ENCODE measurements at places on chromosomes 6 and 20.

DNA sequence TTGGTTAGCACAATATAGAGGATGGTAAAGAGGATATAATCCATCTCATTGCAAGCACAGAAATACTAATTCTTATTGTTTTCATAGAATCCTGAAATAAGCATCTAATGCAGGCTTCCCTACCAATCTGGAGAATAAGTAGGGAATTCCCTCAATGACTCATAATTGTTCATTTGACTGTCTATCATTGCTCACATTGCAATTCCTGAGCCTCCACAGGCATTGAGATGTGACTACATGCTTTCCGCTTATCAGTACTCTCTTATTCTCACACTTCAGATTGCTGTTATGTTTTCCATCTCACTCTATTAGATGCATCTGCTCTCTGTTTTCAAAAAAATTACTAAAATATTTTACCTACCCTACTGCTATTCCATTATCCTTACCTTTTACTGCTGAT, 216.2 kb upstream of the PRSS16 start:
- DNase-seq: no peak

DNA sequence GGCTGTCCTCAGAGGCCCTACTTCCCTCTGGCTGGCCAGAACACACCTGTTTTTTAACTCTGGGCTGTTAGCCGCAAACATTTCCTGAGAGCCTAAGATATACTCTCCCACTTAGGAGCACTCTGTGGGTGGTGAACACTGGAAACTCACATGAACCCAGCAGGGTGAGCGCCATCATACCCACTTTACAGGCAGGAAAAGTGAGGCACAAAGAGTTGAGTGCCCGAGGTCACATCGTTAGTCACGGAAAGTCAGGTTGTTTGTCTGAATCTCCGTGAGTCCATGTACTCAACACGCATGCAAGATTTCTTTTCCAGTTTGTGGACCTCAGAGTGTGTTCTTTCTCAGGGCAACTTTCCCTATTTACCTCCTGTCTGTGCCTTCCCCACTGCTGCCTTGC, 1.9 kb downstream of the BAK1 start:
- DNase-seq: no peak

DNA sequence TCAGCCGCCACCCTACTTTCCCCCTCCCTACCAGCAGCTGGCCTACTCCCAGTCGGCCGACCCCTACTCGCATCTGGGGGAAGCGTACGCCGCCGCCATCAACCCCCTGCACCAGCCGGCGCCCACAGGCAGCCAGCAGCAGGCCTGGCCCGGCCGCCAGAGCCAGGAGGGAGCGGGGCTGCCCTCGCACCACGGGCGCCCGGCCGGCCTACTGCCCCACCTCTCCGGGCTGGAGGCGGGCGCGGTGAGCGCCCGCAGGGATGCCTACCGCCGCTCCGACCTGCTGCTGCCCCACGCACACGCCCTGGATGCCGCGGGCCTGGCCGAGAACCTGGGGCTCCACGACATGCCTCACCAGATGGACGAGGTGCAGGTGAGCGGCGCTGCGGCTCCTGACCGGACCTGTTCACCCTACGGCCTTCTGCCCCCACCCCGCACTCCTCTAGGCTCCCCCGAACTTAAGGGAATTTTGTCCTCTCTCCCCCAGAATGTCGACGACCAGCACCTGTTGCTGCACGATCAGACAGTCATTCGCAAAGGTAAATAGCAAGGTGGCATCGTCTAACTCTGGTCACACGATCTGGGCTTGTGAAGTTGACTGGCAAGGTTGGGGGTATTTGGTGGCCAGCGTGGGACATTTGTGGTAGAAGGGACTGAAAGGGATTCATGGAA, 2.3 kb downstream of the TFAP2C start:
- no peak for DNase-seq

DNA sequence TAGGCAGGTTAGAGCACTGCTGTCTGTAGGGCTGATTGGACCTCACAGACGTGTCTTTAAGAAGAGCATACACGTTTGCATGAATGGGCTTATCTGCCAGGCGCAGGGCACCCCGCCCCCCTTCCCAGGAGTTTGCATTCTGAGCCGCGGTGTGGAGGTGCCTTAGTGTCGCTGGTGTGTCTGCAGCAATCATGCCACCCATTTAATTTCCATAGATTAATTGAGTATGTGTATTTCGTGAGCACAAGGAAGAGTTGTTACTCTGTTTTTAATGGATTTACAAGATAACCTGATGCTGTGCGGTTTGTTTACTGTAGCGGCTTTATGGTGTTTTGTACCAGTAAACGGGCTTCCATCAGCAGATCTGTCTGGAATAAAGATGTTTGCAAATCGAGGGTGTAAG, 107.7 kb downstream of the ZDHHC14 start:
- DNase-seq: no peak

GRCh38 chr6:162702446-162702845, 25.1 kb downstream of the PRKN start:
- DNase-seq: no peak

GRCh38 chr6:168320634-168321033, 1.1 kb upstream of the DACT2 start:
- no peak for DNase-seq

DNA sequence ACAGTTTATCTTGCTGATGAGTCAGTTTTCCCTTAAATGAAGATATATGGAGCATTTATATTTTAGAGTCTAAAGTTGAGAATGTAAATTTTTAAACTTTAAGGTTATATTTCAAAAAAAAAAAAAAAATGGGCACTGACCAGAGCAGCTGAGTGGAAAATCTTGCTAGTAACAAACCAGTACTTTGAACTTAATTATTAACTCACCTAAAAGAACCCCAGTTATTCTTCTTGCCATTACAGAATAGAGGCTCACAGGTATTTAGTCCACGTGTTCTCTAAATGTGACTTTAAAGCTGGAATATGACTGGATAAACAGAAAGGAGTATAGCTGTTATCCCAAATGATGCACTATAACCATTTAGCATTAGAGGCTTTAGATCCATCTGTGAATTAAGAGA, 178.4 kb downstream of the COL9A1 start:
- no peak for DNase-seq

GRCh38 chr6:34656378-34657036, 40.1 kb downstream of the ILRUN start:
- DNase-seq: no peak

- no peak for DNase-seq
Observed at GRCh38 chr20:2713285-2713684, 20.7 kb downstream of the EBF4 start.

- no peak for DNase-seq
Observed at GRCh38 chr6:42978487-42978838, 518 bp downstream of the PEX6 start.

GRCh38 chr20:64030371-64031134, 5.4 kb upstream of the C20orf204 start:
- no peak for DNase-seq

- DNase-seq: no peak
Observed at GRCh38 chr20:63224412-63225081, 8.6 kb upstream of the YTHDF1 start.

DNA sequence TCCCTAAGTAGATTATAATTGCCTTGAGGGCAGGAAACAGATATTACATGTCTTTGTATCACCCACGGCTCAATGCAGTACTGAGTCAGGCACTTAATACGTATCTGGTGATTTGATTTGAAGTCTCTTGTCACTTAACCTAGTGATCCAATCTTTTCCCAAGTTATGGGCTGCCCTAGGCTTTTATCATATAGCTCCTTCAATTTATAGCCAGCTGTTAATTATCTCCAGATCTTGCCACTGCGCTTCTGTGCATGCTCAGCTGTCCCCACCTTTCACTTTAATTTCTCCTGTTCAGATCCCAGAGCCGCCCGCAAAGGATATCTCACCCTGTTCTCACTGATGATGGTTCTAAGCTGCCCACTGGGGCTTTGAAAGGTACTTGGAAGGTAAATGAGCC, 41.9 kb downstream of the SNHG17 start:
- DNase-seq: no peak

DNA sequence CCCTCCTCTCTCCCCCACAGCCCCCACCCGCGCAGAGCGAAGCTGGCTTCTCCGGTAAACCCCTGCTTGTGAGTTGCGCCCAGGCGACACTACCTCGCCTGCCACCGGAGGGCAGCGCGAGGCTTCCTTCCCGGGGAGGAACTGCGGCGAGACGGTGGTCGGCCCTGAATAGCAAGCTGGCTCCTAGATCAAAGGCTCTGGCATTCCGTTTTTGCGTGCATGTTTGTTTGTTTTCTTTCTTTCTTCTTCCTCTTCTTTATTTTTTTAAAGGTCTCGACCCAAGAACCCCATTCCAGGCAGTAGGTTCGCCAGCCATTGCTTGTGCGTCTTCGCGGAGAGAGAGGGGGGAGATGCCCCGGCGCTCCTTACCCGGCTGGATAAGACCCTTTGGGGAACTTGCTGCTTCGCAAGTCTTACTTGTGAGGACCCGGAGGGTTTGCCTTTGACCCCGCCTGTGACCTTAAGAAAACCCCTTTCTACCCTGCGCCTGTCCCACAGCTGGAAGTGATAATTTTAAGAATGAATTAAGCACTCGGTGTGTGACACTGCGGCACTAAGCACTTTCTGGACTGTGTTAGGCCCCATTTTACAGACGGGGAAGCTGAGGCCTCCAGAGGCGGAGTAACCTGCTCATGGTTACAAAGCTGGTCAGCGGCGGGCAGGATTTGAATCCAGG, 92.7 kb upstream of the SIRPA start:
- no peak for DNase-seq

DNA sequence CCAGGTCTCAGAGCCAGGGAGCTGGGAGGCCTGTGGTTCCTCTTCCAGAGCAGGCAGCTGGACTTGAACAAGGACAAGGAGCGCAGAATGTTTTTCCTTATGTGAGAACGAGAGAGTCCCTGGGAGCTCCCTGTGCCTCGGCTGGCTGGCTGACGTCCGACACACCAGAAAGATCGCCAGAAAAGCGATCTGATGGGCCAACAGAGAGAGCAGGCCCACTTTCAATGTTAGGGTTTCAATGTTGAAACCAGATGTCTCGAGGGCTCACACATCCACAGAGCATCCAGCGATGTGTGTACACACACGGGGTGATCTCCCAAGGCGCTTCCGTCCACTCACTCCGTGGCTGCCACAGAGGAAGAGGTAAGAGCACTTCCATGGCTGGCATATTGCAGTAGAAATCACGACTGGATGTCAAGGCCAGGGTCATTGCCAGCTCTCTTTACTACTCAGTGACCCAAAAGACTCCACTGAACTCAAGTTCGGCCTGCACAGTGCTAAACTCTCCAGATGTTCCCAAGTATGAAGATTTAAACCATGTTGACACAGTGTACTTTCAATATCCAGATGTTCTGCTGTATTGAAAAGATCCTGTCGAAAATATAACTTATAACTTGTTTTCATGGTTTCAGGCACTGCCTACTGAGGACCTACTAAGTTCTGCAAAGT, 70.8 kb upstream of the FOXC1 start:
- DNase-seq: no peak

DNA sequence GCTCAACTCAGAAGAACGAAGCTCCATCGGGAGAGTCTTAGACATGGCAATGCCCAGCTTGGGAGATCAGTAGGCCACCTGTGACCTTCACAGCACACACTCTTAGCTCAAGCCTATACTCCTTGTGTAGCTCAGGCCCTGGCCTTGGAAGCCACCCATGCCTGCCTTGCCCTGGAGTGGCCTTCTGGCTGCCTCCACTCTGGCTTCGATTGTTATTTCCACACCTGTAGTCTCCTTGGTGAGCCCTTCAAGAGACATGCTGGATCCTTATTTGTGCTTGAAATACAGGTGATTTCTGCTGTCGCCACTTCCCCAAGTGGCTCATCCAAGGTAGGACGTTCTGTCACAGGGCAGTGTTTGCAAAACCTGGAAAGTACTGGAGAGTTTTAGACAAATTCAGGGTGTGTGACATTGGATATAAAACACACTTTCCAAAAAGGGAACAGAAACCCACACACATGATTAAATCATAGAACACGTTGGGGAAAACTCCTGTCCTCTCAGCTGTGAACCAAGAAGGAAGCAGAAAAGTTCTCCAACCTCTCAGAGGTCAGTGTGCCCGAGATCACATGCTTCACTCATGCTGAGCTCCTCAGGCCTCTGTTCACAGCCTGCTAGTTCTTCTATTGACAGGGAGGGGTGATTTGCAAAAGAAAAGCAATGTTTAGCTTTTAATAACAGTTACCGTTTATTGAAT, 391.8 kb downstream of the CDC5L start:
- no peak for DNase-seq

DNA sequence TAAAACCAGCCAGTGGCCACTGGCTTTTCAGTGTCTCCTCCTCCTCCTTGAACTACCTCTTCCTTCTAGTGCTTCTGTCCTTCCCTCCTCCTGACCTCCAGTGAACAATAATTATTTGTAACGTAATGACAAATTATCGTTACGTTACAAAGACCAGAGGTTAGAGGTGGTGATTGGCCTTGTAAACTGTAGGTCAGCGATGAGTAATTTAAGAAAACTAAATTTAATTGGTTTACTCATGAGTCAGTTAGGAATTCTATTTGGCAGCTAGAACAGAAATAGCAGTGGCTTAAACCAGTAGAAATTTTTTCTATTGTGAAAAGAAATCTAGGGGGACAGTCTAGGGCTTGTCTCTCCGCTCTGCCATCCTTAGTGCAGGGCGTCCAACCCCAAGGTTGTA, 38.8 kb downstream of the PPARD start:
- DNase-seq: no peak

GRCh38 chr6:122996794-122997505, 915 bp downstream of the CLVS2 start:
- no peak for DNase-seq

- DNase-seq: no peak
Observed at GRCh38 chr20:20497242-20497978, 129.5 kb downstream of the INSM1 start.

DNA sequence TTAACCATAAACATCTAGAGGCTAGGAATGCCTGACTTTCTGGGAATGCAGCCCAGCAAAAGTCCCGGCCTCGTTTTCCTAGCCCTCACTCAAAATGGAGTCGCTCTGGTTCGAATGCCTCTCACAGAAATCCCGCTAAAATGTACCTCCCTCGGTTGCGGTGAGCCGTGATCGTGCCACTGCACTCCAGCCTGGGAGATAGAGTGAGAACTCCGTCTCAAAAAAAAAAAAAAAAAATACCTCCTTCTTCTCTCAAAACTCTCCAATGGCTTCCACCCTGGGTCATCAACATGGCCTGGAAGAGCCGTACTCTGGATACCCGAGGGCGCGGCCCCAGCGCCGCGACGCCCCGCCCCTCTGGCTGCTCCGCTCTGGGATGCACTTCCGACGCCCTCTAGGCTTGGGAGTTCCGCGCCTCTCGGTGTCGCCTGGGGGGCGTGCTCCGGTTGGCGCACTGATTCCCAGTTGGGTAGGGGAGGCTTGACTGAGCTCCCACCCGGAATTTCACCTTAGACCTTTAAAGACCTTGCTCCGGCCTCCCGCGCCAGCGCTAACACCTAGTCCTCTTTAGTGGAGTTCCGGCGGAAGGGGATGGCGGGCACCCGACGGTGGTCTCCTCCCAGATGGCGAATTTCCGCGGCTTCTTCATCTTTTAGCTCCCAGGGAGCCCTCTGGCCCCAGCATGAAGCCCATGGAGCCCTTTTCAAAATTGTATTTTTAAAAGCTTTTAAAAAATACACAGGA, 12.3 kb downstream of the HMGN4 start:
- no peak for DNase-seq

DNA sequence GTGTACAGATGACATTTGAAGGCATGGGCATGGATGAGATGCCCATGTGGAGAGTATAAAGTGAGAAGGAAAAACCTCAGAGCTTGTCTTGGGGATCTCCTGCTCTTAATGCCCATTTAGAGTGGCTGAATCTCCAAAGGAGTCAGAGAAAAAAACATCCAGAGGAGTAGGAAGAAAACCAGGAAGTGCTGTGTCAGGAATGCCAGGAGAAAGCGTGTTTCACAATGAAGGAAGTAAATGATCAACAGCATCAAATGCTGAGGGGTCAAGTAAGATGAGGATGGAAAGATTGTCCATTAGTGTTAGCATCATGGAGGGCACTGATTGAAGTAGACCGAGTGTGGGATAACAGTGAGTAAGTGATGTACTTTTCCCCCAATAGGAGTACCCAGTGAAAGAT, 56.1 kb downstream of the FIG4 start:
- DNase-seq: no peak

All from D721Med (cell line).